Urinary bladder (tissue), 4 donors: ENCODE measurements at places on chromosomes 3 and 15. TPM values are rescaled to one million over a fixed set of nuclear protein-coding genes. Genes with fewer than 3 reads are reported as not detected.

DNA sequence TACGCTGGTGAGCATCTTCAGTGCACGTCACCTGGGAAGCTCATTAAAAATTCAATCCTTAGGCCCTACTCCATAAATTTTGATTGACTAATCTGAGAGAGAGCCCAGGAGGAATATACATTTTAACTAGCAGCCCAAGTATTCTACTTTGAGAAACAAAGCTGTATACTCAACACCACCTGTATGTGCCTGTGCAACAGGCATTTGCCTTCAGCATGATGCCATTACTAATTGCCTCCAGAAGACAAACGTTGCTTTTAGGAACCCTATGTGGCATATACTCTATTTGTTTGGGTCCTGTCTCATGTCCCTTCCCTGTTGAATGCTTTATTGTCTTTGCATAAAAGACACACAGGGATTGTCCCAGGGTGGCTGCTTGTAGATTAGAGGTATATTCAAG, 7.7 kb downstream of the ASTE1 start:
- DNase-seq = no peak

- DNase-seq = no peak
These were observed 12.8 kb downstream of the WDR48 start for GRCh38 chr3:39064646-39065045.

DNA sequence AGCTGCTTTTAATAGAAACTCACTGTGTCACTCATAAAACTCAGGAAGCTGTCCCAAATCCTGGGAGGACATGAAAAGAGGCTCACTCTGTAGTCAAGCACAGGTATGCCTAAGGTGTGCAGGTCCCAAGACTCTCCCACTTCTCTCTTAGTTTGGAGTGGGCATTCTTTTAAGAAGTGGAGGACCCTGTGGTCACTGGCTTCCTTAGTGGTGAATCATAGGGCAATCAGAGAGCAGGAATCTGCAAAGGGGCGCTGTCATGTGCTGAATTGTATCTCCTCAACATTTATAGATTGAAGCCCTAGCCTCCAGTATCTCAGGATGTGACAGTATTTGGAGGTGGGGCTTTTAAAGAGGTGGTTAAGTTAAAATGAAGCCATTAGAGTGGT, 47.2 kb upstream of the ZBTB38 start:
- DNase-seq = no peak

DNA sequence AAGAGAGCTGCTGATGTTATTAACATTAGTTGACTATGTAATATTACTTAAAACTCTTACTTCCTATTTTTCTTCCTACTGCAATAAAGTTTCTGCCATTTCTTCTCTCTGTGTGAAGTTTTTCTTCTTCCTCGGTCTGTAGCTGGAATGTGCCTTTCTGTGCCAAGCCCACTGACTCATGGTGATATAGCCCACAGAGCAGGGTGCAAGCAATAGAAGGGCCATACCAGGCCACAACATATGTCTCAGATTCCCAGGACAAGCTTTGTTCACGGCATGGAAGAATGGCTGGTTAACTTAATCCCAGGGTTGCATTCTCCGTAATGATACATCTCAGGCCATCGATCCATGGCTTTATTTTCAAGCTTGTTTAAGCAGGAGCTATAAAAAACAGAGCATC, 815.3 kb downstream of the TUSC7 start:
- DNase-seq = no peak

DNA sequence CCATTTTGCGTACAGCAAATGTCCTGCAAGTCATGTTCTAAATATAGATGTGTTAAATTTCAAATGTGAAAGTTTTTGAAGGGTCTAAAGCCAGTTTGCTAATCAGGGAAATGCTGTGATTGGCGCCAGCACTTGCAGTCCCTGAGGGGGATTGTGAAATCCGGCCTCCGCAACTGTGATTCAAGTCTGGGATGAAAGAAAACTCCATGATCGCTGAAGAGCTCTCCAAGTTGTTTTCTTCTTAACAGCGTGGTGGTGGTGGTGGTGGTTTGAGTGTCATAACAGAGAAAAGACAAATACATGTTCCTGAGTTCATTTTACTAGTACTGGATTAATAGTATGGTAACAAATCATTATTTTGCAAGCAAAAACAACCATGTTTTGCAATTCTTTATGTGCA, 51.8 kb downstream of the MITF start:
- DNase-seq = no peak

DNA sequence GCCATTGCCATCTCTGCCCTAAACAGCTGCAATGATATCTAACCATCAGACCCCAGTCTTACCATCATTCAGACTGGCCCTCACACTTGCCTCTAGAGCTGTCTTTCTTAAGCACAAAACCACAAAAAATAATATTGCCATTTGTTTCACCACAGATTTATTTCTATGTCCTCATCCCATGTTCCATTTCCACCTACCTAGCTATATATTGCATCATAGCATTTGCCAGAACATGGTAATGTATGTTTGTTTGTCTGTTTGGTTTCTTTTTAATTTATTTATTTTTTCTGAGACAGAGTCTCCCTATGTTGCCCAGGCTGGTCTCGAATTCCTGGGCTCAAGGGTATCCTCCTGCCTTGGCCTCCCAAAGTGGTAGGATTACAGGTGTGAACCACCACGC, 18.5 kb upstream of the TUSC7 start:
- no peak for DNase-seq

DNA sequence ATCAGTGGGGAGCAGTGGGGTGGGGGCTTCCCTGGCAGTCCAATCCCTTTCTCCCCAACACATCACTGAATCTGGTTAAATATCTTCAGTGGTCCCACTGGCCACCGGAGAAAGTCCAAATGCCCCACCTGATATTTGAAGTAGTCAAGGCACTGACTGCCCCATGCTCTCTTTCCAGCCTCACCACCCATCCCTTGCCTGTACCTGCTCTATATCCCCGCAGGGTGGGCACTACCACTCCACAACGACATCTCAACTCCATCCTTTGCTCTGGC, 101.7 kb downstream of the DAPK2 start:
- no peak for DNase-seq

GRCh38 chr3:16033889-16034687, 140.4 kb upstream of the GALNT15 start:
- DNase-seq = no peak

Gene CD96
- 2.1 TPM for polyA plus RNA-seq

Gene SNAP23
- polyA plus RNA-seq = 47.8 TPM

Gene ISLR
- polyA plus RNA-seq = 82.1 TPM

Gene SUSD5
- polyA plus RNA-seq = 2.2 TPM

Gene CHRNA7
- polyA plus RNA-seq = 2.0 TPM
